Osteocyte (in vitro differentiated cells): ENCODE measurements at places on chromosomes 4 and X. TPM values are rescaled to one million over a fixed set of nuclear protein-coding genes. Genes with fewer than 3 reads are reported as not detected.
A peak's percentile ranks its signal among the peaks of the same experiment; 100 is the strongest.

MAGEA8 gene
- total RNA-seq: not detected in 2 replicates

DYNLT3 gene
- 27.5 and 28.0 TPM in 2 replicates for total RNA-seq

GSX2 gene
- total RNA-seq: 0.35 and 0.47 TPM in 2 replicates

FGFBP1 gene
- not detected in 2 replicates for total RNA-seq

CT45A1 gene
- total RNA-seq: not detected in 2 replicates

- H3K4me1 ChIP-seq: no peaks in the 10 kb centered on the region
- H3K36me3 ChIP-seq: peaks cover 11% of the 10 kb centered on the region
- no peak overlapping the region for H3K27ac ChIP-seq
- no peaks in the 10 kb centered on the region for H3K27me3 ChIP-seq
- no peak for DNase-seq
These were observed 32.7 kb upstream of the MAGED1 start for GRCh38 chrX:51860679-51861078.

DNA sequence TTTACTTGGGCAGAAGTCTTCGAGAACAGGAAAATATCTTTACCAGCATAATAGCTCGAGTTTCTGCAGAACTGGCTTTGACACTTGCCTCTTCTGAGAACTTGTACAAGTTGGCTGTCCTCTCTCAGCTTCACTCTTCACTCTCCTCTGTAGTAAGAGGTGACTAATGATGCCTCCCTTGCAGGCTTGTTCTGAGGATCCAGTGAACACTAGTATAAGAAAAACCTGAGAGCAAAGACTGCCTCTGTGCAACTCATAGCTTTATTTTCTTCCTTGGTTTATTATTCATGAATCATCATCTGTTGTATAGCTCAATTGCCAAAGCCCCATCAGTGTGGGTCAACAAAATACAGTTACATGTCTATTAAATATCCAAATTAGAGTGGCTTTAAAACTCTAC is 266.7 kb upstream of the CLNK start:
- no peak for DNase-seq
- H3K4me3 ChIP-seq: no peak overlapping the region
- no peaks in the 10 kb centered on the region for H3K4me1 ChIP-seq

- H3K4me1 ChIP-seq: no peaks in the 10 kb centered on the region
- DNase-seq: no peak
- no peaks in the 10 kb centered on the region for H3K36me3 ChIP-seq
- no peak overlapping the region for H3K4me3 ChIP-seq
- H3K27me3 ChIP-seq: peaks cover 6% of the 10 kb centered on the region
These were observed 382.7 kb downstream of the UNC5C start for GRCh38 chr4:95165926-95166524.

- H3K27ac ChIP-seq: no peak overlapping the region
- H3K27me3 ChIP-seq: no peaks in the 10 kb centered on the region
- H3K4me3 ChIP-seq: no peak overlapping the region
- no peaks in the 10 kb centered on the region for H3K36me3 ChIP-seq
- peaks cover 7% of the 10 kb centered on the region for H3K4me1 ChIP-seq
These were observed 961.0 kb downstream of the PCDH18 start for GRCh38 chr4:136571315-136571714.

- no peak for DNase-seq
- H3K27me3 ChIP-seq: no peaks in the 10 kb centered on the region
- no peaks in the 10 kb centered on the region for H3K4me1 ChIP-seq
- H3K27ac ChIP-seq: no peak overlapping the region
These were observed 82.8 kb downstream of the PPP4R3C start for GRCh38 chrX:27380163-27380845.

DNA sequence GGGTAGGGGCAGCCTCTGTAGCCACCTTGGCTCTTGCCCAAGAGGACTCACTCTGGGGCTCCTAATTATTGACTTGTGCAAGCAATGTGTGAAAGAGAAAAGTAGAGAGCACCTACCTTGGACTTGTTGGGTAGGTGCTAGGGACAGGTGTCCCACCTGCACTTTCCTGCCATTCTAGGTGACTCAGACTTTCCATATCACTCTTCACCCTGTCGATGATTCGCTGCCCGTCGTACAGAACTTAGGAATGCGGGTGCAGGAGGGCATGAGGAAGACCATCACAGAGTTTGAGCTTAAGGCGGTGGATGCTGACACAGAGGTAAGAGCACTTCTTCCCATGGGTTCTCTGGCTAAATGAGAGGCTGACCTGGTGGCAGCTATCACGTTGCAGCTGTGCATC is 87.3 kb upstream of the ANXA3 start:
- no peak overlapping the region for H3K27ac ChIP-seq
- no peaks in the 10 kb centered on the region for H3K36me3 ChIP-seq
- no peak for DNase-seq
- H3K27me3 ChIP-seq: peaks cover 33% of the 10 kb centered on the region
- H3K4me1 ChIP-seq: no peaks in the 10 kb centered on the region

- H3K4me3 ChIP-seq: no peak overlapping the region
- H3K36me3 ChIP-seq: no peaks in the 10 kb centered on the region
- no peak overlapping the region for H3K27ac ChIP-seq
- DNase-seq: no peak
These were observed 28.5 kb upstream of the KLHL4 start for GRCh38 chrX:87489071-87489470.

- no peak for DNase-seq
- no peak overlapping the region for H3K27ac ChIP-seq
- no peak overlapping the region for H3K4me3 ChIP-seq
- no peaks in the 10 kb centered on the region for H3K27me3 ChIP-seq
- no peaks in the 10 kb centered on the region for H3K4me1 ChIP-seq
- no peaks in the 10 kb centered on the region for H3K36me3 ChIP-seq
These were observed 168.4 kb upstream of the WDR1 start for GRCh38 chr4:10285028-10285427.

DNA sequence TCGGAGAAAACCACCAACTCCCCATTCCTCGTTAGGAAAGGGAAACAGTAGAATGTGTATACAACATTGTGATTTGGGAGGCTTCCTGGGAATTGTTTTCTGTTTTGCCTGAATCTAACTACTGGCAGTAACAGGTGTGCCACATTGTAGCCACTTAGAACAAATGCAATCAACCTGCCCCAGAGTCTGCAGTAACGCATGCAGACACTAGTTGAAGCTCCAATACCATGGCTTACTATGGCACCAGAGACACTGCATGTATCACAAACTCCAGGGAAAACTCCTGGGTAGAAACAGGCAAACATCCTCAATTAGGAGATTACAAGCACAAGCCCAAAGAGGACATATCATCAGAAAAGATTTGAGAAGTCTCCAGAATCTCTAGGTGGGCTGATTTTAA is 154.2 kb upstream of the NEIL3 start:
- DNase-seq: no peak
- H3K27me3 ChIP-seq: peaks cover 25% of the 10 kb centered on the region
- H3K36me3 ChIP-seq: no peaks in the 10 kb centered on the region

GRCh38 chrX:580030-580429 is 50.6 kb upstream of the SHOX start:
- no peaks in the 10 kb centered on the region for H3K27me3 ChIP-seq
- H3K4me3 ChIP-seq: no peak overlapping the region
- H3K4me1 ChIP-seq: no peaks in the 10 kb centered on the region
- DNase-seq: peak; percentile 23

- DNase-seq: no peak
- H3K27me3 ChIP-seq: no peaks in the 10 kb centered on the region
- H3K4me3 ChIP-seq: no peak overlapping the region
- H3K36me3 ChIP-seq: no peaks in the 10 kb centered on the region
- no peak overlapping the region for H3K27ac ChIP-seq
These were observed 278.8 kb upstream of the DIAPH2 start for GRCh38 chrX:96405842-96406241.

DNA sequence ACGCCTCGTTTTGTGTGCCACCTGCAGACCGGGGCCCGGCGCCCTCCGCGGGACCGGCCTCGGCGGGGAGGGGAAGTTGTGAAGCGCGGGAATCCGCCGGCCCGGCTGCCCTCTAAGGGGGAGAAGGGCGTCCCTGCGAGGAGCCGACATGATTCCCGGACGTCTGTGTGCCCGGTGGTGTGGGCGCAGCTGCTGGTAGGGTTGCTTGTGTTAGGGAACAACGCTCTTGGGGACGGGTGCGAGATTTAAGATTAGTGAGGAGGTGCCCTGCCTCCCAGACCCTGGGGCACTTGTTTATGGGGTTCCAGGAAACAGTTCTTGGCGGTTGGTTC is 627 bp downstream of the CDKN2AIP start:
- DNase-seq: no peak
- peaks cover 49% of the 10 kb centered on the region for H3K4me1 ChIP-seq
- peak overlapping the region; percentile 92 for H3K27ac ChIP-seq
- H3K4me3 ChIP-seq: peak overlapping the region; percentile 95
- no peaks in the 10 kb centered on the region for H3K27me3 ChIP-seq
- peaks cover 32% of the 10 kb centered on the region for H3K36me3 ChIP-seq

GRCh38 chr4:165010991-165011390 is 20.8 kb upstream of the TRIM60 start:
- peak; percentile 42 for DNase-seq
- no peaks in the 10 kb centered on the region for H3K36me3 ChIP-seq
- no peak overlapping the region for H3K4me3 ChIP-seq
- no peaks in the 10 kb centered on the region for H3K4me1 ChIP-seq
- H3K27me3 ChIP-seq: peaks cover 2% of the 10 kb centered on the region
